Peyer's patch (tissue), 4 donors: ENCODE measurements at places on chromosomes 6 and 20.
A peak's percentile ranks its signal among the peaks of the same experiment; 100 is the strongest.

- DNase-seq = no peak
Observed at GRCh38 chr6:144429753-144430152, 144.6 kb downstream of the UTRN start.

GRCh38 chr20:3727401-3728021, 5.0 kb upstream of the HSPA12B start:
- no peak for DNase-seq

DNA sequence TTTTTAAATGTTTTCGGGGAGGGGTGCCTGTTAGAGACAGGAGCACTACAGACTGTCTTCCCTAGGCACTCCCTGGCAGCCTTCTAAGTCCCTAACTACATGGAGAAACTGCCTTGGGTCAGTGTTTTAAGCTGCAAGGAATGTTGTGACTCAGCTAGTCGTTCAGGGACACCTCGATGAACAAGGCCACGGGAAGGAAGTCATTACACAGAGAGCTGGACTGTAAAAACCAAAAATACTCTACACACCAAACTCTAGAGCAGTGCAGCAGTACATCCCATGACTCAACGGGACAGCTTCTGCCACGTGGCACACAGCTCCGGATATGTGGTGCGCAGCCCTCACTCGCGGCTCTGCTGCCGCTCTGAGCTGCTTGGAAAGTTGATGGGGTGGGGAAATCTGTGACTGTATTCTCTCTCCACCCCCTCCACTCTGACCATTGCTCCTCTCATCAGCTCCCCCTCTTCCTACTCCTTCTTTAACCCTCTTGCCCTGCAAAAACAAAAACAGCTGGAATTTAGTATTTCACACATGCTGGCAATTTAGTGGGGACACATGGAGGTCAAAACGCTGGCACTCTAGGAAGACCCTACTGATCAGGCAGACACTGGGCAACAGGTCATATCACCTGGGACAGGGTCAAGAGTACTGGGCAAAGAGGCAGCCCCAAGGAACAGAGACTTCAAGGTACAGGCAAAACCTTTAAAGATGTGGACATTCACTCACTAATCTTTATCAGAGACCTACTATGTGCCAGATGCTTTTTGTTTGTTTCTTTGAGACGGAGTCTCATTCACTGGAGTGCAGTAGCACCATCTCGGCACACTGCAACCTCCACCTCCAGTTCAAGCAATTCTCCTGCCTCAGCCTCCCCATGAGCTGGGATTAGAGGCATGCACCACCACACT, 10.9 kb upstream of the LPIN3 start:
- no peak for DNase-seq

GRCh38 chr6:137868721-137869548, 1.9 kb downstream of the TNFAIP3 start:
- DNase-seq = no peak

- no peak for DNase-seq
Observed at GRCh38 chr20:63787749-63788148, 43.3 kb downstream of the ZBTB46 start.

- DNase-seq = no peak
Observed at GRCh38 chr6:159163901-159164370, 5.3 kb upstream of the FNDC1 start.

- no peak for DNase-seq
Observed at GRCh38 chr20:51199920-51200319, 177.0 kb upstream of the KCNG1 start.

DNA sequence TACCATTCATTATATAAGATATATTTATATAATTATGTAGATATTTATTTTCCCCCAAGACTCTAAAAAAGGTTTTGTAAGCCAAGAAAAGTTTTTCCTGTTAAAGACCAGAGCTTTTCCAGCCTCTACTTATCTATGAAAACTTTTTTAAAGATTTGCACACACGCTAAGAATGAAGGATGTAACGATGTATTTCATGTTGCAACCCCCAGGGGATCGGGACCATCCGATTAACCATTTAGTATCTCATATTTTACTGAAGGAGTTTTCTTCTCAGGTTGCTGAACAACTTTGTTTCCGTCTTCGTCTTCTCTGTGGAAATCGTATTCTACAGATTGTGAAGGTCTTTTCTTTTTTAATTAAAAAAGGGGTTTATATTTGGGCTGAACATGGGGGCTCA, 70.0 kb upstream of the SASH1 start:
- DNase-seq = no peak

DNA sequence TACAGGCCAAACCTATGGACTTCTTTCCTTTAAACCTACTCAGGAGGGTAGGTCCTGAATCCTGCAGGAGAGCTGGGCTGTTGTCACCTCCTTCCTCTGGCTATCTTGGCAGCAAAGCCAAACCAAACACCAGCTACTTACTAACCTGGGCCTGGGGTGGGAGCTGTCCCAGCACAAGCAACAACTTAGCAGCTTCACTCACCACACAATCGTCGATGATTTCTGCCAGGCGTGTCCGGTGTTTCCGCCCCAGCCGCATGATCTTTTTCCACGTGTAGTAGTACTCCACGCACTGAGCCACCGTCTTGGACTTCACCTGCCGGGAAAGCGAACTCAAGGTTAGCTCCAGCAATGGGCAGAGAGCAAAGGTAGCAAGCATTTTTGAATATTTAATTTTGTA, 25.4 kb upstream of the MRPS10 start:
- no peak for DNase-seq

- no peak for DNase-seq
Observed at GRCh38 chr6:14316651-14317386, 199.2 kb downstream of the CD83 start.

GRCh38 chr20:54195483-54196472, 12.1 kb upstream of the PFDN4 start:
- DNase-seq = no peak

GRCh38 chr20:11553603-11554002, 364.1 kb upstream of the BTBD3 start:
- no peak for DNase-seq

GRCh38 chr6:33886673-33887144, 82.9 kb upstream of the MLN start:
- peak; percentile 62 for DNase-seq

DNA sequence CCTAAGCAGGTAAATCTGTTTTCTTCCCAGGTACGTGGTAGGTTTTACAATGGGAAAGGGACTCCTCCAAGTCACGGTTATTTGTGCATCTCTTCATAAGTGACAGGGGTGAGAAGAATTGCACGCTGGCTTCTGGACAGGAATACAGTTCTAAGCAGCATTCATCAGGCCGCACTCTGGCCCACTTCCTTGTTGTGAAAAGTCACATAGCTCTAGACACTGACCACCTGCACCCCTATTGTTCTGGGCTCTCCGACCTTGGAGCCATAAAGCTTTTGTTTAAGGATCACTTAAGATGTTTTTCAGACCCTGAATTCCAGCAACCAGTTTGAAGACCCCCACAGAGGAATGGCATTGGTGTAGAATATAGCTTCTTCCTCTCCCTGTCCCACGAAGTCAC, 31.4 kb downstream of the RAMACL start:
- no peak for DNase-seq

DNA sequence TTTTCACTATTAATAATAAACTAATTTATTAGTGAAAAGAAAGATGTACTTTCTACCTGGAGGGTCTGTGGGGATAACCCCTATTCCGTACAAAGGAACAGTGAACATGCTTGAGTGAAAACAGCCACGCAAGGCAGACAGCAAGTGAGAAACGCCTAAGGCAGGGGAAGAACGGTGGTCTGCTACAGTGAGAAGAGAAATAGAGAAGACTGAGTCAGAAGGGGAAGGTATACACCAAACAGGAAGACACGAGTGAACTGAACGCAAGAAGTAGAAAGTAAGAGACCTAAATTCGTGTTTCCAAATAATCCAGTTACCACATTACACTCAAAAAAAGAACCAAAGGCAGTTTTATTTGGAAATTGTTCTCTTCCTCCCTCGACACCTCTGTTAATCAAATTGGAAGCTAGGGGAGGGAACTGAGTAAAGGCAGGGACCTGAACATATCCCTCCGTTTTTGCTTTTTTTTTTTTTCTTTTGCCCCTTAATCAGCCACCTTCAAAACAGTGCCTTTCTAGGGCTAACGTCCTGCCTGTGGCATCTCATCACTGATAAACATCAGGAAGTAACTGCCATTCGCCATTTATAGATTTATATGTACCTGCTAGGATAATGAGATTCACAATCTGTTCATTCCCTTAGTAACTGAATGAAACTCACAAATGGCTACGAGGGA, 48.9 kb downstream of the ATXN1 start:
- no peak for DNase-seq

DNA sequence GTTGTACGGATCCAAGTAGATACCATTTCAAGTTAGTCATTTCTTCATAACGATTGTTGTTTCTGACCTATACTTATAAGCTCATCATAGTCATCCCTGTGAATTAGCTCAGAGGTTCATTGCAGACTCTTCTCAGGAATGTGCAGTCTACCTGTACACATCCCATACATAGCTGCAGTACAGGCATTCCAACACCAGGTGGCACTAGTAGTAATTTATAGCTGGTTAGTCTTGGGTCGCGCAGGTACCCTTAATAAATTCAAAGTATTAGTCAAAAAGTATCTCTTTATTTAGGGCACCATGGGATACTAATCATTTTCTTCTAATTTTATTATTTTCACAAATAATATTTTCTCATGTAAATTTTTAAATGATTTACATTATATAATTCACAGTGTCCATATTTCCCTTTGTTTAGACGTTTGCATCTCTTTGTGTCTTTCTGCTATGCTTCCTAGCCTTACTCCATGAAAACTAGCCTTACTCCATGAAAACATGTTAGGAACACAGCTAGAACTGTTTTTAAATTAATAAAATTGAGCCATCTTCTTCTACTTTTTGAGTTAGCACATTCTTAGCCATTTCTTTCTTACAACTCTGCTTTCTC, 128.6 kb upstream of the FAM83B start:
- no peak for DNase-seq

- no peak for DNase-seq
Observed at GRCh38 chr6:10465629-10466499, 51.0 kb upstream of the TFAP2A start.

DNA sequence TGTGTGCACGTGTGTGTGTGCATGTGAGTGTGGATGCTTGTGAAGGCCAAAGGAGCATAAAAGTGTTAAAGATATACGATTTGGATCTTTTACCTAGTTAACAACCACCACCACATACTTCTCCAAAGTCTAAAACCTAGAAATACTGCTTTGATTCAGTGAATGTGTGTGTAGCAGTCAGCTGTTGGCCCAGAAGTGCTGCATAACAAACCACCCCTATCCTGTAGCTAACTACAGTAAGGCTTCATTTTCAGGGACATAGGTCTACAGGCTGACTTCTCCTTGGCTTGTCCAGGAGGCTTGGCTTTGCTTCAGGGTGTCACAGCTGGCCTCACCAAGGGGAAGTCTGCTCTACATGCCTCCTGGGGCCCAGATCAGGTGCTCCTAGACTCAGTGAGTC, 2.4 kb upstream of the CST8 start:
- no peak for DNase-seq

- DNase-seq = no peak
Observed at GRCh38 chr20:4320291-4320690, 304.9 kb upstream of the RNF24 start.

- no peak for DNase-seq
Observed at GRCh38 chr20:20342066-20342465, 25.8 kb upstream of the INSM1 start.

DNA sequence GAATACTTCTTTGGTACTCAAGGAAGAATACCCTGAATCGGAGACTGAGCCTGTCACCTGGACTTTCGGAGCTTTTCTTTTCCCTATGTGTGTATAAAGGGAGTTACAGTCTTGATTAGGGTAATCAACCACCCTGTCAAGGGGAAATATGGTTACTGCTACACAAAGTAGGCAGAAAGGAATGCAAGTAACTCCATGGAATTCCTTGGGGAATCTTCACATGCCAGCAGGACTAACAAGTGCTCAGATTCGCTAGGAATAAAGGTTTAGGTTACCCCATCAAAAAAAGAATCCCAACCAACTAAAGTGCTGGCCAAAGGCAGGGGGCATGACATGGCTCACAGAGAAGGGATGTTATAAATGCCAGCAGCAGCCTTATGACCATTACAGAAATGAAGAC, 10.4 kb downstream of the KCNS1 start:
- no peak for DNase-seq

DNA sequence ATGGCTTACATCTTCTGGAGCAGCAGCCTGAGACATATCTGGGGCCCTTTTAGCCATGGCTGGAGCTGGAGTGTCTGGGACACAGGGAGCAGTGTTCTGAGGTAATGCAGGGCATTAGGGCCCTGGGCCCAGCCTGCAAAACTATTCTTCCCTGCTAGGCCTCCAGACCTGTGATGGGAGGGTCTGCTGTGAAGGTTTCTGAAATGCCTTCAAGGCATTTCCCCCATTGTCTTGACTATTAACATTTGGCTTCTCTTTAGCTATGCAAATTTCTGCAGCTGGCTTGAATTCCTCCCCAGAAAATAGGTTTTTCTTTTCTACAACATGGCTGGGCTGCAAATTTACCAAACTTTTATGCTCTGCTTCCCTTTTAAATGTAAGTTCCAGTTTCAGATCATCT, 61.5 kb downstream of the EDN1 start:
- no peak for DNase-seq

DNA sequence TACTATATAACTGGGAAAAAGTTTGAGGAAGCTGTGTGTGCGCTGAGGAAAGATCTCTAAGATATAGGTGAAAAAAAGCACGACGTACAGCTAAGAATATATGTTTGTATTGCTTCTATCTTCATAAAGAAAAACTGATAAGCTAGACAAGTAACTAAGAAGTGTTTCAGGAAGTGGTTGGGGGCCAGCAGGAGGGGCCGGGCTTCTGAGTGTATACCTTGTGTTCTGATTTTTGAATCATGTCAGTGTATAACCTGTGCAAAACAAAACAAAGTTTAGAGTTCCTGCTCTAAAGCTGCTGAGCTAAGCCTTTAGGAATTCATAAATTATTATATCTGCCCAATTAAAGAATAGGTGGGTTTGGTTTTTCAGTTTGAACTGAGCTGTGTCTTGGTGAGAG, 7.9 kb upstream of the OSER1 start:
- peak; percentile 74 for DNase-seq

DNA sequence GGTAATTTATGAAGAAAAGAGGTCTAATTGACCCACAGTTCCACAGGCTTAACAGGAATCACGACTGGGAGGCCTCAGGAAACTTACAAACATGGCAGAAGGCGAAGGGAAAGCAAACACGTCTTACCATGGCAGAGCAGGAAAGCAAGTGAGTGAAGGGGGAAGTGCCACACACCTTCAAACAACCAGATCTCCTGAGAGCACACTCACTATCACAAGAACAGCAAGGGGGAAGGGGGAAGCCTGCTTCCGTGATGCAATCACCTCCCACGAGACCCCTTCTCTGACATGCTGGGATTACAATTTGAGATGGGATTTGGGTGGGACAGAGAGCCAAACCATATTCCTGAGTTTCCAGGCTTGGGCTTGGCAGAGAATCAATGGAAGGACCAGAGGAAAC, 124.1 kb upstream of the RAB32 start:
- no peak for DNase-seq

DNA sequence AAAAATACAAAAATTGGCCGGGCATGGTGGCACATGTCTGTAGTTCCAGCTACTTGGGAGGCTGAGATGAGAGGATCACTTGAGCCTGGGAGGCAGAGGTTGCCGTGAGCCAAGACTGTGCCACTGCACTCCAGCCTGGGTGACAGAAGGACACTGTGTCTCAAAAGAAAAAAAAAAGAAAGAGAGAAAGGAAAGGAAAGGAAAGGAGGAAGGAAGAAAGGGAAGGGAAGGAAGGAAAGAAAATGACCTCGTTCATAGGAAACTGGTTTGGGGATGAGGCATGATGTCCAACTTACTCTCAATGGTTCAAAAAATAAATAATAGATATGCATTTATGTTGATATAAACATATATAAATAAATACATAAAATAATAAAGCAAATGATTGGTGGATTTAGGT, 6.8 kb upstream of the BFSP1 start:
- DNase-seq = no peak
